NAMALWA (cell line): ENCODE measurements at places on chromosomes 1 and 21.

DNA sequence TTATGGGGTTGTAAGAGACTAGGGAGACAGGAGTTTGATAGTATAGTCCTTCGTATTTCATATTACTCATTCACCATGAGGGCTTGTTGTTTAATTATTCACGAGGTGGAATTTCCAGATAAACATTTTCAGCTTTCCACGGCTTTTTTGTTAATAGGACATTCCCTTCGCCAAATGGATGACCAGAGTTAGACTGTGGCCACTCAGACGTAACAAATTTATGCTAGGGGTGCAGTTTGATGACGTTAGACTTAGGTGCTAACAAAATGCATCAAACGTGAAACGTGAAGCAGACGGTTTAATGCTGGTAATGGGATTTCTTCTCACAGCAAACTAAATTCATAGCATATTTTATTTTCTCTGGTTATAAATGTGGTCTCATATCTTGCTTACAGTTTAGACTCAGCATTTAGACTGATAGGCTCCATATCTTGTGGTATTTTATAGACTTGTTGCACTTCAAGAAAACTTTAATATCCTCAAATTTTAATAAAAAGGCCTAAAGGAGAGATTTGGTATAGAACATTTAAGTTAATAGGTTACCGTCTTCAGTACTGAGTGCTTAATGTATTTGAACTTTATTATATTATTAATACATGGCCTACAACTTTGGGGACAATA, 2.3 kb downstream of the DHX9 start:
- DNase-seq = peak; percentile 58

- peak; percentile 46 for DNase-seq
Observed at GRCh38 chr1:40197656-40198055, 36.5 kb downstream of the RLF start.

GRCh38 chr1:161090617-161091016, 1.3 kb upstream of the NECTIN4 start:
- no peak for DNase-seq

GRCh38 chr21:29578306-29578705, 279.6 kb downstream of the BACH1 start:
- no peak for DNase-seq

GRCh38 chr1:7562729-7563605, 208.1 kb upstream of the VAMP3 start:
- no peak for DNase-seq

DNA sequence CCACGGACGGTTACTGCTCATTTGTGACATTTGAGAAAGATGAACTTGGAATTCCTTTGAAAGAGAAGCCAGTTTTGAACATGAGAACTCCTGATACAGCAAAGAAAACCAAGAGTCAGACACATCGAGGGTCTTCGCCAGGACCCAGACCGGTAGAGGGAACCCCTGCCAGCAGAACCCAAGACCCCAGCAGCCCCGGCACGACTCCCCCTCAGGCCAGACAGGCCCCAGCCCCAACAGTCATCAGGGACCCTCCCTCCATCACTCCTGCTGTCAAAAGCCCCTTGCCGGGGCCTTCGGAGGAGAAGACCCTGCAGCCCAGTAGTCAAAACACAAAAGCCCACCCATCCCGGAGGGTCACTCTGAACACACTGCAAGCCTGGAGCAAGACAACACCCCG, 27.7 kb downstream of the CHAF1B start:
- no peak for DNase-seq

DNA sequence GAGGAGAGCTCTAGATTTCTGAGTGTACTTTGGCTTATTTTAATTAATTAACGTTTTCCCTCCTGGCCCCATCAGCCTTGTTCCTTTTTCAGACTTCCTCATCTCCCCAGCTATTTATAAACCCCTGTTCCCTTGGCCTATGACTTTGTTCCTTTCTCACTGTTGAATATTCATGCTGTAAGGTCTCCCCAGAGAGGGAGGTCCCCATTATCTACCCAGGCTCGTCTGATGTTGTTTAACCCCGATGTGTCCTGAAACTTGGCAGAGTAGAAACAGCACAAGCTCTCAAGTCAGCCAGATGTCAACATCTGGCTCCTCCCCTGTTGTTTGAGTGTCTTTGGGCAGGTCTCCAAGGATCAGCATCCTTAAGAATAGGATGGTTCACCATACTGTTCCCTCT, 153.6 kb downstream of the HIVEP3 start:
- no peak for DNase-seq

DNA sequence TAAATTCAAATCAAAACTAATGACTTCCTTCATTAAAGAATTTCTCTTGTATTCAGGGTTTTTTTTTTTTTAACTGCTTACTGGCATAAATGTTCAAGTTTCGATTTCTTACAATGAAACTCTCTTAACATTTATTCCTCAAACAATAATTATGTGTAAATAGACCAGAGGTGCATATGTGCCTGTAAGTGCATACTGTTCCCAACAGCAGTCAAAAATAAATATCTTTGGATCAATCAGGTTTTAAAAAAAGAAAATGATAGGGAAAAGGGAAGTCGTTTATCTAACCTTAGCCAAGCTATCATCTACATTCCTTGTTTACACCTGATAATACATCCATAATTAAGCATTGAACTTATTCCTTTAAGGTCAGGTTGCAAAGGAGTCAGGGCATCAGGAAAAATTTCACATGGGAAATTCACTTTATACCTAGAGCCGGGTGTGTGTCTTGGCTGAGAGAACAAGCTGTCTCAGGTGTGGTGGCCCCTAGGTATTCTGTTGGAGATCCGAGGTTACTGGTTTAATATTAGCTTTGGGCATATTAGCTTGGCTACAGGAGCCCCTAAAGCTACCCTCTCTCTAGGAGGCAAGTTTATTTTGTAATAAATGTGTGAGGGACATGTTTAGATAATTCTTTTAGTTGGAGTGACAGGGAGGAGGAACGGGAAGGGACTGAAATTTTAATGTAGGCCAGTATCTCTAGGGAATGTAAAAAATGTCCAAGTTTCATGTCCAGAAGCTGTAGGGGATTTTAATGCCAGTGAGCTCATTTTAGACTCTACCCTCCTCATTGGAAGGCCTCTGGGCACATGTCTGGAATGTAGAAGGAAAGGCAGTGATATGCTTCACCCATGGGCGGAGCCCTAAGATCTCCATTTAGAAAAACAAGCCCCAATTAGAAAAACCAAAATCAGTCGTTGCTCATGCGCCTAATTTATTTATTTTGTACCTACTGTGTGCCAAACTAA, 327.9 kb upstream of the PROX1 start:
- DNase-seq = no peak

DNA sequence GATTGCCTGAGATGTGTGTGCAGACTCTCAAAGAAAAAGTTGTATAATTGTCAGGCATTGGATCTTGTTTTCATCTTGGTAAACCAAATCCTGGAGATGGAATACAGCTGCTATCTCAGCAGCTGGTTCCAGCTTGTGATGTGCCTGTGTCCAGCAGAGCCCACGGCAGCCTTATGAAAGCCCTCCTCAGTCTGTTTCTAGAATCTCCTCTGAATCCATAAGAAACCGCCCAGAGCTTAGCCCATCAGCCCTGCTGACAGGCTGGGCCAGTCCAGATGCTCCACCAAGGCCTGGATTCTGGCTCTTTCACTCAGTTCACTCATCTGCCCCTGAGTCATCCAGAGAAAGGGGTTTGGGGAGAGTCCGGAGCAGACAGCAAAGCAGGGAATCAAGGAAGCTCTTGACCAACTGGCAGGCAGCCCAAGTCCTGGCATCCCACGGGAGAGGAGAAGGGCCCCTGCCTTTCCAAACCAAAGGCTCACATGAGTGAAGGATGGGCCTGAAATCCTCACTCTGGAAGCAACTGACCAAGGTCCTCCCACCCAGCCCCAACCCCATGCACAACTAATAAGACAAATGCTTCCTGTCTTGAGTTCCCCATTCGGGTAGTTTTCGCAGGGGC, 45.7 kb downstream of the NAV1 start:
- DNase-seq = no peak

GRCh38 chr21:41638201-41638790, 128.6 kb downstream of the RIPK4 start:
- DNase-seq = no peak

DNA sequence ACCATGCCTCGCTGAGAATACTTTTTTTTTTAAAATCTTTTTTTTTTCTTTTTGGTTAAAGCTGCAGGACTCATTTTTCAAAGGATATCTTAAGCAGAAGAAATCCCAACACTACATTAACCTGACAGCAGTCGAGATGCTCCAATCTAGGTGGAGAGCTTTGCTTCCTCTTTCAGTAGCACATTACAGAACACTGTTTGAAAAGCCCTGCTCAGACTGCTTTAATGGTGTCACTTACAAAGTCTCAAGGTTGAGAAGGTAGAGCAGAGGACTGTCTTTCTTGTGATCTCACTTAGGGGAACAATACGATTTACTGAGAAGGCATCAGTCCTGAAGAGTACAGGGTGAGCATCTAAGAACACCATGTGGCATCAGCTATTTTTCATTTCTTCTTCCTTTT, 21.0 kb upstream of the CPLANE2 start:
- no peak for DNase-seq

- no peak for DNase-seq
Observed at GRCh38 chr1:41773144-41773591, 145.6 kb downstream of the HIVEP3 start.

- DNase-seq = no peak
Observed at GRCh38 chr1:8284127-8284526, 33.8 kb upstream of the SLC45A1 start.

- no peak for DNase-seq
Observed at GRCh38 chr21:45084121-45084520, 9.7 kb downstream of the ADARB1 start.

GRCh38 chr1:201647094-201647493, 108.2 kb downstream of the NAV1 start:
- no peak for DNase-seq

DNA sequence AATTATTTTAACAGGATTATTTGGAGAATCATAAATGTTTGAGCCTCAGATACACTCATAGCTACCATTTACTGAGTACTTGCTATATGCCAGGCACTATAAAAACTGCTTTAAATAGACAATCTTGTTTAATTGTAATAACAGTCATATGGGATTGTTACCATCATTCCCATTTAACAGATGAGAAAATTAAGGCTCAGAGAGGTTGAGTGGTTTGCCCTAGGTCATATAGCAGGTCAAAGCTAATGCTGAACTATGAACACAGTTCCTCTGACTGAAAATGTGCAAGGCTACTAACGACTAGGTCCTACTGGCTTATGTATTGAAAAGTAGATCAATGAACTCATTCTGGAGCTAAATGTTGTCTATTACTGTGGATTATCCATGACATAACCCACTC, 63.4 kb downstream of the DDR2 start:
- DNase-seq = no peak

GRCh38 chr1:219049501-219049900, 124.2 kb upstream of the LYPLAL1 start:
- no peak for DNase-seq

DNA sequence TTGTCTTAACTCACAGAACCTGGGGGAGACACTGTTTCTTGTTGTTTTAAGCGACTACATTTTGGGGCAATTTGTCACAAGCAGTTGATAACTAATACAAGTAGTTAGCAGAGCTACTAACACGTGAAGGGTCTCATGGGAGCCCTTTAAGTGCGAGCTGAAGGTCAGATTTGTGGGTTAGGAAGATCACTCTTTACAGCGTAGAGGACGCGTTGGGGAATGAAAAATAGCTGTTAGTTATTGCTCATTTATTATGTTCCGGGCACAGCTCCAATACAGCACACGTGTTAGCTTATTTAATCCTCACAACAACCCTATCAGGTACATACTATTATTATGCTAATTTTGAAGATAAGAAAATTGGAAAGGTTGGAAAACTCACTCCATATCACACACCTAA, 95.9 kb downstream of the ACTL8 start:
- DNase-seq = no peak

- no peak for DNase-seq
Observed at GRCh38 chr1:119318466-119319309, 49.9 kb upstream of the HAO2 start.

- DNase-seq = no peak
Observed at GRCh38 chr1:59100708-59101374, 196.1 kb upstream of the FGGY start.
